ENCODE measurements at places on chromosomes 2 and 18.

- DNase-seq = no peak
These were observed 60.5 kb upstream of the TFPI start for GRCh38 chr2:187614756-187615155.

DNA sequence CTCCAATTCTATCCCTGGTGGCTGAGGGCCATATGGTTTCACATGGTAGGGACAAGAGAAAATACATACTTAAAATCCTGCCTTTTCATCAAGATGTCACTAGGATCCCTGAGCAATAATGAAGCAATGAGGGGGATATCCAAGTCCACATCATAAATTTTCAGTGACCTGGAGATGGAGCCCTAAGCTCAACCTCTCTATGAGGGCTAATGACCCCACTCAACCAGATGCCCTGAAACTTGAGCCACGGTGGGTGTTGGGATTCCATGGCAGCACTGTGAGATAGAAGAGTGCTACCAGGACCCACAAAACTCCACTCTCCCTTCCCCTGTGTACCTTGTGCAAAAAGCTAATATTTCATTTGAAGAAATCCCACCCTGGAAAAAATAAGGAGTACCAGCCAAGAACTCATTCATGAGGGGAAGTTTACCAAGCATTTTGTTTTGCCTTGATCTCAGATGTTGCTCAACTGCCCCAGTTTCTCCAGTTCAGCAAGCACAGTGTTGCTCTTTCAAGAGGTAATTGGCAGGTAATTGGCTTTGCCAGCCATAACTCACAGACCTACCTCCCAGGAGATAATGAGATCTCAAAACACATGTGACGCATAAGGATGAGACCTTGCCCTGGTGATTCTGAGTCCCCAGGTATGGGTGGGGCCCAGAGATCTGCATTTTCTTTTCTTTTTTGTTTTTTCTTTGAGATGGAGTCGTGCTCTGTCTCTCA, 51.0 kb upstream of the TTC39C start:
- DNase-seq = no peak

GRCh38 chr2:236823041-236823629, 253.5 kb downstream of the ACKR3 start:
- no peak for DNase-seq

DNA sequence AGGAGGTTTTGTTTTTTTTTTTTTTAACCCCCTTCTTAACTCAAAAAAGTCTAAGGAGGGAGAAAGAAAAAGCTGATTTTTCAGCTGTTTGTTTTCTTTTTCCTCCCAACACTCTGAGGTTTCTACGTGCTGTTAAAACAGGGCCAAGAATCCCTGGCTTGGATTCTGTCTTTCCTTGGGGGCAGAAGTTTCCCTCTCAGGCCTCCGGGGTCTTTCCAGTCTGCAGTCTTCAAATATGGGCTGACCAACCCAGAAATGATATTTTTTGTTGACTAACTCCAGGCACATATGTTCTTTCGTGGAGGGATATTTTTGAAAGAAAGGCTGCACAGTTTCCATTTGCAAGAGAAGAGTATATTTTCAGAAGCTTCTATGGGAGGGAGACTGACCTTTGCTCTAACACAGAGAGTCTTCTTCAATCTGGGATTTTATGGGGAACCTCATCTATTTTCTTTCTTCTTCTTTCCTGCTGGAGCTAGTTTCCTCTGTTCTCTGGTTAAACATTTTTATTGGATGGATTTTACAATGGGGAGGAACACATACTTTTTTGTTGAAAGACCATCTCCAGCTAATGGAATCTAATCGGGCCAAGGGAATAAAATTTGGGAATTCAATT, 93.3 kb upstream of the SPRED2 start:
- DNase-seq = no peak

- no peak for DNase-seq
These were observed 381.4 kb downstream of the CCDC85A start for GRCh38 chr2:56565143-56565542.

DNA sequence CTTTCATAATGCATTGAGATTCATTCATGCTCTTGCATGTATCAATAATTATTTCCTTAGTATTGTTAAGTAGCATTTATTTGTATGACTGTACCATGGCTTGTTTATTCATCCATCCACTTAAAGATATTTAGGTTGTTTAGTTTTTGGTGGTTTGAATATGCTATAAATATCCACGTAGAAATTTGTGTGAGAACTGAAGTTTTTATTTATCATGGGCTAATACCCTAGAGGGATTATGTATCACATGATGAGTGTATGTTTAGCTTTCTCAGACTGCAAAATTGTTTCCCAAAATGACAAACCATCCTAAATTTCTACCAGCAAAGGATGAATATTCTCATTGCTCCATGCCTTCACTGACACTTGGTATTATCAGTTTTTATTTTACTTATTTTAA, 55.2 kb downstream of the CSRNP3 start:
- no peak for DNase-seq

GRCh38 chr2:141940709-141941108, 190.1 kb downstream of the LRP1B start:
- no peak for DNase-seq

GRCh38 chr2:147560810-147561535, 283.9 kb upstream of the ACVR2A start:
- DNase-seq = no peak

GRCh38 chr2:26463244-26464192, 14.4 kb downstream of the OTOF start:
- DNase-seq = no peak

GRCh38 chr2:142134911-142135310, 4.1 kb upstream of the LRP1B start:
- DNase-seq = peak; percentile 16

GRCh38 chr2:156480376-156480775, 44.2 kb downstream of the GPD2 start:
- DNase-seq = no peak

- peak; percentile 75 for DNase-seq
These were observed 42.3 kb upstream of the ATIC start for GRCh38 chr2:215269397-215270117.

GRCh38 chr2:156937430-156937829, 320.1 kb upstream of the GALNT5 start:
- DNase-seq = no peak

GRCh38 chr18:50170004-50170403, 24.9 kb downstream of the MYO5B start:
- no peak for DNase-seq

- DNase-seq = no peak
These were observed 57.3 kb upstream of the ASAP2 start for GRCh38 chr2:9149388-9149660.

DNA sequence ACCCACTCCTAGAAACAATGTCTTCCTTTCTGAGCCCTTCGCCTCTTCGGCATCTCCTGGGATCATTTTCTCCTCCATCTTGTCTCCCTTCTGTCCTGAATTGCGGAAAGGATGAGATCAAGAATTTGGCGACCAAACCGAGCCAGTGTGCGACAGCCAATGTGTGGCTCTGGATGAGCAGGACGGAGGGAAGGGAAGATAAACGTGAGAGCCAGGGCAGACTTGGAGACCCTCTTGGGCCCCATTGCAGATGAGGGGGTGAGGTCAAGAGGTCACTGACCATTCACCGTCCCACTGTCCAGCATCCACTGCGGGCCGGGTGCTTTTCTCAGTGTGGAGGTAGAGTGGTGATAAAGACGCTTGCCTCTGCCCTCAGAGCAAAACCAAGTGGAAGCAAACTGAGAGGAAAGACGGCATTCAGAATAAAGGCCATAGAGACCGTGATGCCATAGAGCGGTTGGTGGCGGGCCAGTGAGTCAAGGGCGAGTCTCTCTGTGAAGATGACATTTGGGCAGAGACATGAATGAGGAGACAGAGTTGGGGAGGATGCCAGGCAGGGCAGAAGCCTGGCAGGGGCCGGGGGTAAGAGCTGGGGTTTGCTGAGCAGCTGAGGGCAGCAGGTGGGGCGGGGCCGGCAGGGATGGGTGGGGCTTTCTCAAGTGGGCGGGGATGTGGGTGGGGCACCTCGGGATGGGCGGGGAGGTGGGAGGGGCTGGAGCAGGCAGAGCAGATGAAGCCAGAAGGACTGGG, 55.6 kb downstream of the ACAA2 start:
- no peak for DNase-seq

- peak; percentile 87 for DNase-seq
These were observed 69.6 kb downstream of the PHLPP1 start for GRCh38 chr18:62784966-62785413.

GRCh38 chr2:71478806-71479205, 25.4 kb downstream of the DYSF start:
- no peak for DNase-seq

GRCh38 chr2:168780669-168781071, 21.8 kb upstream of the NOSTRIN start:
- no peak for DNase-seq

- no peak for DNase-seq
These were observed 4.5 kb upstream of the KIDINS220 start for GRCh38 chr2:8841932-8842331.

- peak; percentile 47 for DNase-seq
These were observed 298.8 kb downstream of the ZNF407 start for GRCh38 chr18:74896390-74896991.

GRCh38 chr2:133484106-133484505, 84.2 kb downstream of the NCKAP5 start:
- no peak for DNase-seq

GRCh38 chr2:207704671-207705070, 6.8 kb upstream of the CCNYL1 start:
- DNase-seq = no peak

GRCh38 chr2:97764559-97765263, 51.3 kb downstream of the ZAP70 start:
- DNase-seq = no peak

DNA sequence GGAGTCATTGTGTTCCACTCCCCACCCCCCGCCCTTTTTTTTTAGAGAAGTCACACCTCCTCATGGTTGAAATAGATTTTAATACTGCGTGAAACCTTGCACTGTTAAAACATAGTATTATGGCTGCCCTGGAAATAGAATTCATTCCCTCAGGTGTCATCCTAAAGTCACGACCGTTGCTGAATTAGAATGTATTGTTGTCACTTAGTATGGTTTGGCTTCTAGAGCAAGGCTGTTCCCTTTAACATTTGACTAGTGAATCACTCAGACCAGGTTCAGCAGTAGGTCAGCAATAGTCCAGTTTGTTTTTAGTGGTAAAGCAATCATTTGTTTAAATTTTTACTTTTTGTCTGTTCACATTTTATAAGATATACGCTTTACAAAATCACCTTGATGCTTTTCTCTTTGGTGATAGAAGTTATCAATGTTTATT, 1.2 kb downstream of the BABAM2 start:
- DNase-seq = no peak

GRCh38 chr2:17012297-17012696, 346.7 kb upstream of the CYRIA start:
- no peak for DNase-seq

DNA sequence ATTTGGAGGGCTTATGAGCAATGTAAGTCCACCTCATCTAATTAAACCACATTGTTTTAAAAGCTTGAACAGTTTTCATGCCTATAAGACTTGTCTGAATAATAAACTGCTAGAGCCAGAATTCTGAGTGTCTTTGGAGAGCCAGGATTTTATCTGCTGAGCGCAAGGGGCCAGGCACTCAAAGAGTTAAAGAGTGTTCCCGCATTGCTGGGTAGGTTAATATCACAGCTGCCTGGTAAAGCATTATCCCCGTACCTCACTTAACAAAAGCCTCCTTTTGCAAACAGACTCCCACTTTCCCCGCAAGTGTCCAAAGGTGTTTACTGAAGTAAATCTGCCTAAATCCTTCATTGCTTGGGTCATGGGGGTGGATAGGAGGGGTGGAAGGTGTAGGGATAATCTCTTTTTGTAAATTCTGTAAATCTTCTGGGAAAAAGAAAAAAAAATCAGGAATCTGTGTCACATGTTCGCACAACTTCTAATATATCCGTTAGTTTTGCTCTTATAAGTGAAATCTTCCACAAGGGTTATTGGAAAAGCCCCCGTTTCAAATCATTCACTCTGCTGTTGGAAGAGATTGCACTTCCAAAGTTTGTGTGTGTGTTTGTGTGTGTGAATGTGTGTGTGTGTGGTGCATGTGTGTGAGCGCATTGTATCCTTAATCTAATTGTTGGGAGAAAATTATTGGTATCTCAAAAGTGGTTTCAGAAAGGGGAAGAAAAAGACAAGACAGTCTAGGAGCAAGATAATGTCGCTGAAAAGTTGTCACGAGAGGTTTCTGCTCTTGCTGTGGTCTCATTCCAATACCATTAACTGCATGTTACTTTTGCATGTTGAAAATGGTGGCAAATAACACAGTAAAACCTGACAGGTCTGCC, 10.7 kb downstream of the ZEB2 start:
- DNase-seq = no peak

GRCh38 chr2:200618590-200619021, 32.8 kb downstream of the AOX1 start:
- DNase-seq = peak; percentile 53

GRCh38 chr18:10336749-10337350, 117.6 kb upstream of the APCDD1 start:
- DNase-seq = no peak

DNA sequence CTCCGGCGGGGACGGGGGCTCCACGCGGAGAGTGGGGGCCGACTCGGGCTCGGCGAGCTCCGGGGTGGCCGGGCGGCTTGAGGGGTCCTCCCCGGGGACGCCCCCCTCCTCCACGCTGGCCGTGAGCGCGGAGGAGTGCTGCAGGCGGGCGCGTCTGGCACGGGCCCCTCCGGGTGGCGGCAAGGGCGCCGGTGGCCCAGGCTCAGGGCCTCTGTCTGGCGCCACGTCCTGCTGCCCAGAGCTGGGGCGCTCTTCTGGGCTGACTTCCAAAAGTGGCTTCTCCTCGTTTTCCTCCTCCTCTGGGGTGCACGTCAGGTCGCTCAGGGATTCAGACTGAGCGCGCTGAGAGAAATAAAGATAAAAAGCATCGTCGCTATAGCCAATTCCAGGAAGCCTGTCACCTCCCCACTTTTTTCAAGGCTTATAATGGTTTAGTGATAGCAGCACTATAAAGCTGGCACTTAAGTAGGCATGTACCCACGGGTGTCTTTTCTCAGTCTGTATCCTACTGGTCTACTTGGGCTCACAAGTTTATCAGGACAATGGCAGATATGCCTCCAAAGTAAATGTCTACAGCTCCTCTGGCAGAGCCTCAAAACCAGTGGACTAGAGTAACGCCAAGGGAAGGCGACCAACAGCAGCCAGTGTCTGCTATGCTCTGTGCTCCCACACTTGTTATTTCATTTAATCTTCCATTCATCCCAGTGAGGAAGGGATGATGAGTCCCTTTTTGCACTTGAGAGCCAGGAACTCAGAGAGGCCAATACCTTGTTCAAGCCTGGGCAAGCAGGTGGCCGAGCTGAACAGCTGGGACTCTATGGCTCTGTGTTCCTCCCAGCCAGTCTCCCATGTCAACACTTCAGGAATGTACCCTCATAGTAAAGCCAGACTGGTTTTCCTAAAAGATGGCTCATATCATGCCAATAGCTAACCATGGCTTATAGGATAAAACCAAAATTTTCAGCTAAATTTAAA, 92.6 kb upstream of the MGAT4A start:
- DNase-seq = no peak

Data from Ammon's horn (tissue), 1 donor.